ENCODE measurements at places on chromosomes 5 and 9. TPM values are rescaled to one million over a fixed set of nuclear protein-coding genes. Genes with fewer than 3 reads are reported as not detected.

AQP7 gene
- total RNA-seq, result 19.1 TPM

GRIA1 gene
- 0.93 TPM for total RNA-seq

TEX48 gene
- 11.5 TPM for total RNA-seq

SMIM15 gene
- 23.7 TPM for total RNA-seq

FAM221B gene
- total RNA-seq, result 7.2 TPM

ANKRD34B gene
- 0.16 TPM for total RNA-seq

S1PR3 gene
- total RNA-seq, result 4.5 TPM

SCGB3A2 gene
- total RNA-seq, result not detected

RNF180 gene
- 25.6 TPM for total RNA-seq

DDX4 gene
- total RNA-seq, result 85.8 TPM

IL3 gene
- 0.39 TPM for total RNA-seq

SLC4A9 gene
- total RNA-seq, result 0.81 TPM

LCN2 gene
- not detected for total RNA-seq

CCL27 gene
- 3.1 TPM for total RNA-seq

NDOR1 gene
- 29.1 TPM for total RNA-seq
